ENCODE measurements at places on chromosomes 2 and 18.

DNA sequence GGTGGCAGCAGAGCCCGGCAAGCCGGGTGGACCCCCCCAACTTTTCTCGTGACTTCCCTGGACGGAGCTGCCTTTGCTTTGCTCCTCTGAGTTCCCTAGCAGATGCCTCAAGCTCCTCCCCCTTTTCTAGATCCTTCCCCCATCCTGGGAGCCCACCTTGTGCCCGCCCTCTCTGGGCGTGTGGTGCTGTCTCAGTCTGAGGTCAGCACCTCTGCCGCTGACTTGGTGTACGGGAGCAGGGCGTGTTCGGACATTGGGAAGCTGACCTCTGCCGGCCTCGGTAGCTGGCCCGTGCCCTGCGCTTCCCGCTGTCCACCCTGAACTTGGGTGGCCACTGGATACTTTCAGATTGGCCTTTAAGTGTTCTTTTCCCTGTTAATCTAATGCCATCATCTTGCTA, 19.6 kb upstream of the ESPNL start:
- no peak for DNase-seq

- DNase-seq = no peak
Measured at GRCh38 chr2:231146665-231147064, 21.8 kb upstream of the HTR2B start.

- DNase-seq = no peak
Measured at GRCh38 chr18:24926649-24927048, 425.3 kb downstream of the ZNF521 start.

- DNase-seq = no peak
Measured at GRCh38 chr2:122627388-122627787, 871.9 kb downstream of the TSN start.

DNA sequence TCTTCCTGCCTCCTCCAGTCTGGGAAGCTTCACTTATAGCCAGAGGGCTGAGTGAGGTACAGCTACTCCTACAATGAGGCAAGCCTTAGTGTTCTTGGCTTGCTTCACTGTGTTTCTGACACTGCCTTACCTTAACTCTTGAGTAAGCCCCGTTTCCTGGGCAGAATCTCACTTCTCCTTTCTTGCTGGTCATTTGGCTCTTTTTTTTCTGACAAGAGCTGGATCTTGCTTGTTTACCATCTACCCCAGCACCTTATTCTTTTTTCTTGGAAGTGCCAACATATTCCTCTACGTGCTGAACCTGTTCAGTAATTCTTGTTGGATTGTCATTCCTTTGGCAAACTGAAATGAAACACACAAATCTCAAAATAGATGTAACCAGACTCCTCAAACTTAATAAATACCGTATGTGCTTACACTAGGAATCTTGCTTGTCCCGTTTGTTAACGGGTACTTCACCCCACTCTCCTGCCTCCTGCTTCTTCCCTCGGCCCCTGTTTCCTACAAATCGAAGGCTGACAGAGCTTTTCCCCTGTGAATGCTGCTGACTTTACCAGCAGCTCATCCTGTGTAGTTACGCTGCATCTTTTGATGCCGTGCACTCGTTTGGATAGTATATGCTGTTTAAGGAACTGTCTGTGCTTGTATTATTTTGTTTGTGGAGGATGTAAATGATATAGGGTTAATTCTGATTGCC, 132.2 kb downstream of the FMNL2 start:
- no peak for DNase-seq

GRCh38 chr2:150585221-150585971, 97.9 kb upstream of the RND3 start:
- DNase-seq = no peak

DNA sequence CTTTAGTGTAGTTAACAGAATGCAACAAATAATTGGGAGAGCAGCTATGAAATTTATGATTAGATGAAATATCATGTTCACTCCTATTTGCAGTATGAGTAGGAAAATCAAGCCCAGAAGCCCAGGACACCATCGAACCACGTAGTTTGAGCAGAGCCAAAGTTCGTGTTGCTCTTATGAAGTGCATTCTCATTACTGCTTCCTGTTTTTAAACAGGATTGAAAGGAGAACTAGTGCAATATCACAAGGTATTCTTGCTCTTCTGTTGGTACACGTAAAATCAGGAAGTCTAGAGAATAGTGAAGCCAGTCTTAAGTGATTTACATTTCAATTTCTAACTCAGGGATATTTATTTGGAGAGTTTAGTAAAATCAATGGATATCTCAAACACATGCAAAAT, 21.1 kb downstream of the ARHGAP15 start:
- DNase-seq = no peak

- DNase-seq = no peak
Measured at GRCh38 chr2:23285091-23285800, 99.7 kb upstream of the KLHL29 start.

DNA sequence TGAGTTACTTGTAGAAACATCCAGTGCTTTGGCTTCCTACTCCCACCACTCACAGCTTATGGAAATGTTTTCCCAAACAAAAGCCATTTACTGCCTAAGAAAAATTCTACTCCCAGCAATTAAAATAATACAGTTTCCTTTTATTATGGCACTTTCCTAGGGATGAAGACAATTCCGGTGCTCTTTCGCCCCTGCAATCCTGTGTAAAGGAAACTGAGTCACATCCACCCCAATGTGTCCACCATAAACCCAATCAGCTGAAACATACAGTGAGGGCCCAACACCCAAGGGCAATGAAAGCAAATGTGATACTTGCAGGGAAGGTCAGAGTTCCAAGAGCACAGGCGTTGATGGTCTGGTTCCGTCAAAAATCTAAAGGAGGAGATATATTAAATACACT, 62.0 kb upstream of the ST3GAL5 start:
- no peak for DNase-seq

GRCh38 chr2:45908316-45909170, 257.1 kb downstream of the PRKCE start:
- no peak for DNase-seq

DNA sequence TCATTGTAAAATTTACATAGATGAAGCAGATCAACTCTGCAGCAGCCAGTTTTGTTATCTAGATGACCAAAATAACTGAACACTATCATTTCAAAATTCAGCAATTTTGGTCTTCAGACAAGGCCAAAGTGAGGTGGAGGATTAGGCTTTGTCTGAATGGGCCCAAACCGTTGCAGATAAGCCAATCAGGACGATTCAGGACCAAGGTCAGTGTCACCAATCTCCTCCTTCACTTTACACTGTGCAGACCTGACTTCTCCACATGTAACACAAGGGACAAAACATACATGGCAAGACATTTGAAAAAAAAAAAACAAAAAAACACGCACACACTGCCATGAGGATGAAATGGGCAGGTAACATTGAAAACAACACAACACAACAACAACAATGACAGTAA, 211.2 kb downstream of the NAPG start:
- no peak for DNase-seq

- DNase-seq = no peak
Measured at GRCh38 chr18:57333940-57334339, 18.4 kb upstream of the ST8SIA3 start.

DNA sequence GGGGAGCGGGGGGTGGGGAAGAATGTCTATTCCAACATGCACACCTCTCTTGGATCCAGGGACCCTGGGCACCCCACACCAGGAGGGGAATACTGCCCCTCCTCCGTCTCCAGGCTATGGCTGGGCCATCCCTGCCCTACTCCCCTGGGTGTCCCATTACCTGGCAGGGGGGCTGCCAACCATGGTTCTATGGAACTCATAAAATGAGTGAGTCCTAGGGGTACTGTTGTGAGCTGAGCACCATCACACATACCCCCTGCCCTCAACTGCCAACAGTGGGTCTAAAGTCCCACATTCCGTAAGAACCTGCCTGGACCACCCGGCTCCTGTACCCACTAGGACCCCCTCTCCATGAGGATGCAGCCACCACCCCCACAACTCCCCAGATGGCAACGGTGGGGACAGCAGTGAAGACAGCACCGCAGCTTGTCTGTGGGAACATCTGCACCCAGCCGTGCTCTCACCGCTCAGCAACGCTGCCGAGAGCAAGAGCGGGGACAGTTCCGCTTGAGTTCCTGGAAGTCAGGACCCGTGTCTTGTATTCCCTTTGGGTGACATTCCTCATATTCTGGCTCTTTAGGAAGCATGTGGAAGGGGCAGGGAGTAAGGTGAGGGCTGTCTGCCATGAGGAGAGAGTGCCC, 41.5 kb downstream of the BIN1 start:
- no peak for DNase-seq

DNA sequence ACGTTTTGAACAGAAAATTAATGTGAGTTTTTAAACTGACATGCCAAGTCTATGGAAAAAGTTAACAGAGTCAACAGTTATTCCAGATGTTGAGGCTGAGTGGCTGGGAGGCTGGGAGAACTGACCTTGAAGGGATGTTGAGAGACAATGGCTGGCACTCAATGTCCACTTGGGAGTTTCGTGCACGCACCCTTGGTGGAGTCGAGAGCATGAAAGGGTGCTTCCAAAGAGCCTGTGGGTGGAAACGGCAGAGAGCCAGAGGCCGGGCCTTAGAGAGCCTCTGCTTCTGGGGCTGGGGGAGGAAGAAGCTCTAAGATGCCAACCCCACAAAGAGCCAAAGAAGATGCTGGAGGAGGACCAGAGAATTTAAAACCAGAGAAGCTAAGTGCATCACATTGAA, 63.4 kb upstream of the L3MBTL4 start:
- DNase-seq = no peak

- DNase-seq = no peak
Measured at GRCh38 chr2:150532879-150533278, 45.4 kb upstream of the RND3 start.

DNA sequence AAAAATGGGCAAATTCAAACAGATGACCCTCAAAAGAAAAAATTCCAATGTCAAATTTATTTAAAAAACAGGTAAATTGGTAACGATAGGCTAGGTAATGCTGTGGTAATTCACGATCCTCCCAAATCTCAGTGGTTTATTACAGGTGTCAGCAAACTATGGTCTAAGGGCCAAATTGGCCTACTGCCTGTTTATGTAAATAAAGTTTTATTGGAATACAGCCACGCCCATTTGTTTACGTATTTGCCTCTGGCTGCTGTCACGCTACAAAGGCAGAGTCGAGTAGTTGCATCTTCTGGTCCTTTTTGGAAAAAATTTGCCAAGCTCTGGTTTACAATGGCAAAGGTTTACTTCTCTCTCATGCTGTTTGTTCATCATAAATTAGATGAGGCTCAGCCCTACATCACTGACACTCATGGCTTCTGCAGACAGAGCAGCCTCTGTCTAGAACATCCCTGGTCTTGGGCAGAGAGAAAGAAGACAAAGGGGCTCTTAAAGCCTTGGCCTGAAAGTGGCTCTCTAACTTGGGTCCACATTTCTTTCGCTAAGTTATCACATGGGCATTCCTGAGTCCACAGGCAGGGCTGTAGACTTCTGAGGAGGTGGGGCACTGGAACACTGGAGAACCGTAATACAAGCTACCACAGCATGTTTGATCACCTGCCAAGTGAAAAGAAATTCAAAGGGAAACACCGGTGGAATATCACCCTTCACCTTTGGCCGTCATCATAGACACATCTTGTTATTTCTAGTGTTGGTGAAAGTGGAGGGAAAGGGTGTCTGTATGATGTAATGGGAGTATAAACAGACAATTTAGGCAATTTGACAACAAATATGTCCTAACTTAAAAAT, 34.8 kb downstream of the SP110 start:
- no peak for DNase-seq

DNA sequence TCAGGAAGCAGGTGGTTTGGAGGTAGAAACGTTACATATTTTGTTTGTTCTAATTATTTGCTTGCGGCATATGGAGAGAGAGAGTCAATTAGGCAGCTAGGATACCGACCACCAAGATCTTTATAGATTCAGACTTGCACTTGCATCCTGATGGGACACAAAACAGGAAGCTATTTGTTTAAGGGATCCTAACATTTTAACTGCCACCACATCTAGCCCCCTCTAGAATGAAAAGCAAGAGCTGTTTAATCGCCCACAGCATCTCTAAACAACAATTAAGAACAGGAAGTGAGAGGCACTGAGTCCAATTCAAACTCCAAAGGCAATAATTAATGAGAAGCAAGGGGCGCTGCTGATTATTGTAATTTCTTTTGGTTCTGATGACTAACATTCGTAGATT, 182.0 kb upstream of the LINC00305 start:
- DNase-seq = no peak

DNA sequence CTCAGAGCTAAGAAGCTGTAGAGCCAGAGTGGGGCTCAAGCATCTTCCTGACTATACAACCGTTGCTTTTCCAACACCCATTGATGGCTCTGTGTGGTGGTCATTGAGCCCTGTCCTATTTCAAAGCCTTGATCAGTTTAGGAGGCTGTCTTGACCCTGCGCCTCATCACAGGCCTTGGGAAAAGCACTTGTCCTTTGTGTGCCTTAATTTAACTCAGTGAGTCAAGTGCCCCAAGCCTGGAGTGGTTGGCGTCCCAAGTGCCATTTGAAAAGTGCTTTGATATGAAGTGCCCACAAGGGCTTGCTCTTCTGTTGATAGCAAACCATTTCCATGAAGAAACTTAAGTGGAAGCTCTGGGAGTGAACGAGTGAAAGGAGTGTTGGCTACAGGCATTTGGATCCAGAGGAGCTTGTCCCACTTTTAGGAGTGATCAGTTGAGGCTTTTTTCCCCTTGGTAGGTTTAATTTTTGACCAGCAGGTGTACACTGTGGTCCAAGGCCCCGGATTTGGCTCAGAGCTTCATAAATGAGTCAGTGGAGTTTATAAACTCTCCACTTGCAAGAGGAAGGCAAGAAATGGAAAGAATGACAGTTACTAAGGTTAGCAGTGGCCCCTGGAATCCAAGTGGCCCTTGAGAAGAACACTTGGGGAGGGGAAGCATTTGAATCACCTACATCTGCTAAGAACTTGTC, 50.3 kb downstream of the ACTR2 start:
- DNase-seq = no peak

- no peak for DNase-seq
Measured at GRCh38 chr2:85864654-85865053, 24.1 kb downstream of the ST3GAL5 start.

DNA sequence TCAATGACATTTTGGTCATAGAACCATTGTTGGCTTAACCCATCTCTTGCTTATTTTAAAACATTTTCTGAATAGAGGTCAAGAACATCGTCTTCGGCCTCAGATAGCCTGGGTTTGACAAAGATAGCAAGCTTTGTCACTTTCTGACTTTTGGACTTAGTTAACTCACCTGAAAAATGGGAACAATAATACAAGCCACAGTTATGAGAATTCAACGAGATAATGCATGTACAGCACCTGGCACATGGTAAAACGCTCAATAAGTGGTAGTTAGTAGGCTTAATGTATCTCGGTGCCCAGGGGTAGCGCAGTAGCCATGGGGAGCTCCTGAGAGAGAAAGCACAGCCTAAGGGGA, 446 bp upstream of the COPS7B start:
- DNase-seq = no peak

DNA sequence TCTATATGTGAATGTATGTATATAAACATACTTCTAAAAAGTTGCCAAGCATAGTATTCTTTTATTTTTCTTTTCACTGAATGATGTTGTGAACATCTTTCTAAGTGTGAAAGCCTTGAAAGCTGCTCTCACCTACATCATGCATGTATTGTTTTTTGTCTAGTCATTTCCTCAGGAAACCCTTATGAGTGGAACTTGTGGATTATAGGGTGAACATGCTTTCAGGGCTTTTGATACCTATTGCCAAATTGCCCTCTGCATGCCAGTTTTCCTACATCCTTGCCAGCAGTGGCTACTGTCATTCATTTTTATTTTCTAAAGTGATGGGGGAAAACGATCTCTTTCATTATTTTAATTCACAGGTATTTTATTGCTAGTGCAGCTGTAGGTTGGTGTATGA, 78.3 kb downstream of the ADAM23 start:
- no peak for DNase-seq
